ENCODE measurements at places on chromosomes 5 and 9.

DNA sequence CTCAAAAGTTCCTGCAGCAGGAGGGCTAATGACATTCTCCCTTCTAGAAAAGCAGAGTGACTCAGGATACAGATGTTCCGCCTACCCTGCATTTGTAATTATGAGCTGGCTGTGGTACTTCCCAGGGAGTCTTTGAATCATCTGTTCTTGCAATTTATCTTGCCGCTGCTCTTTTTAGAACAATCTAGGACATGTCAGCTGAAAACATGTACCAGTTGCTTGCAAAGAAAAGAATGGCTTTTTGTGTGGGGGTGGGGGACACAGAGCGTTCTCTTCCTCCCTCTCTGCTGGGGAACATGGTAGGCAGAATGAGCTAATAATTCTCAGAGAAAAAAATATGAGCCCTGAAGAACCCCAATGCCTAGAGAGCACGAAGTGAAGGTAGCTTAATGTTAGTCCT, 51.7 kb upstream of the TUT7 start:
- DNase-seq = peak; percentile 63

- no peak for DNase-seq
Measured at GRCh38 chr9:93599571-93600403, 23.4 kb downstream of the PHF2 start.

DNA sequence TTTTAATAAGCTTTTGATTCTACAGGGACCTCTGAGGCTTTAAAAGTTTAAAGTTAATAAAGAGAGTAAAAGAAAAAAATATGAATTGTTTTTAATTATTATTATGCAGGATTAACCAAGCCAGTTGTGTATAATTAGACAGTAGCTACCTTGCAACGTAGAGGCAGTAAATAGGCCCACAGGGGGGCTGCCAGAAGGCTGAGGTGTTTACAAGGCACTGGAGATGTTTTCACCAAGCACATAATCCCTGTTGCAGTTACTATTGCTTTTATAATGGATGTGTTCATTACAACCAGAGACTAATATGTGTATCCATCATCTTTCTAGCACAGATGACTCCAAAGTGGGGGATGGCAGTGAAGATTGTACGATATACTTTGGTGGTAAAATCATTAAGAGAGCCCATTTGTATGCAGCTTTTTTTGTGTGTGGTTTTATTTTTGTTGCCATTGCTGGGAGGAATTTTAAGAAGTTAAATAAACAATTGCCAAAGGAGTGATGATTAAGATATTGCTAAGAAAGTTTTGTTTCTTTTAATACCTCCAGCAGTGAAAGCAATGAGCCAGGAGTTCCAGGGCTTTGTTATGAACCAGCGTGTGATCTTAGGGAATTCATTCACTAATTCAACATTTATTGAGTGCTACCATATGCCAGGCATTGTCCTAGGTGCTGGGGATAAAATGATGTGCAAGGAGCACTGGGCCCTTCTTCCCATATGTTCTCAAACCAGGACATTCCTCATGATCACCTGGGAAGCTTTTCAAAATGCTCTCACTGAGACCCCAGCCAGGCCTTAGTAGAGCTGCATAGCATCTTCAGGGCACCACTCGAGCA, 138.7 kb upstream of the EFNA5 start:
- DNase-seq = no peak

GRCh38 chr9:26775391-26775790, 117.2 kb downstream of the CAAP1 start:
- no peak for DNase-seq

- DNase-seq = no peak
Measured at GRCh38 chr9:132880324-132880661, 1.6 kb downstream of the SPACA9 start.

DNA sequence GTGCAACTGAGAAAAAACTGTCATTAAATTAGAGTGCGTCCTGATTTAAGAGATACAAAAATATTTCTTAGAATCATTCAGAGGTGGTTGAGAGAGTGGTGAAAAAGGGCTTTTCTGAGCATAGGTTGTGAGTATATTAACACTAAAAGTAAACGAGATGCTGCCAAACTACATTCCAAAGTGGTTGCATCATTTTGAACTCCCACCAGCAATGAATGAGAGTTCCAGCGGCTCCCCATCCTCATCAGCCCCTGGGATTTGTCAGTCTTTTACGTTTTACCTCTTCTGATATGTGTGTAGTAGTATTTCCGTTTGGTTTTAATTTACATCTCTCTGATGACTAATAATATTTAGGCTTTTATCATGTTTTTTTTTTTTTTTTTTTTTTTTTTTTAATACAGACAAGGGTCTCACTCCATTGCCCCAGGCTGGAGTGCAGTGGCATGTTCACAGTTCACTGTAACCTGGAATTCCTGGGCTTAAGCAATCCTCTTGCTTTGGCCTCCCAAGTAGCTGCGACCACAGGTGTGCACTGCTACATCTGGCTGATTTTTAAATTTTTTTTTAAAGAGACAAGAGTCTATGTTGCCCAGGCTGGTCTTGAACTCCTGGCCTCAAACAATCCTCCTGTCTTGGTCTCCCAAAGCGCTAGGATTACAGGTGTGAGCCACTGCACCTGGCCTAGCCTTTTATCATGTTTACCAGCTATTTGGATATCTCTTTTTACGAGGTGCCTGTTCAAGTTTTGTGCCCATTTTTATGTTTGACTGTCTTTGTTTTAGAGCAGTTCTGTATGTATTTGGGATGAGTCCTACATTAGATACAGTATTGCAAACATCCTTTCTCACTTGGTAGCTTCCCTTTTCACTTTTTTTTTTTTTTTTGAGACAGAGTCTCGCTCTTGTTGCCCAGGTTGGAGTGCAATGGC, 17.0 kb downstream of the PRRT1B start:
- no peak for DNase-seq

GRCh38 chr5:57594436-57594835, 111.8 kb upstream of the ACTBL2 start:
- DNase-seq = no peak

- DNase-seq = no peak
Measured at GRCh38 chr9:131126059-131126426, 657 bp downstream of the NUP214 start.

DNA sequence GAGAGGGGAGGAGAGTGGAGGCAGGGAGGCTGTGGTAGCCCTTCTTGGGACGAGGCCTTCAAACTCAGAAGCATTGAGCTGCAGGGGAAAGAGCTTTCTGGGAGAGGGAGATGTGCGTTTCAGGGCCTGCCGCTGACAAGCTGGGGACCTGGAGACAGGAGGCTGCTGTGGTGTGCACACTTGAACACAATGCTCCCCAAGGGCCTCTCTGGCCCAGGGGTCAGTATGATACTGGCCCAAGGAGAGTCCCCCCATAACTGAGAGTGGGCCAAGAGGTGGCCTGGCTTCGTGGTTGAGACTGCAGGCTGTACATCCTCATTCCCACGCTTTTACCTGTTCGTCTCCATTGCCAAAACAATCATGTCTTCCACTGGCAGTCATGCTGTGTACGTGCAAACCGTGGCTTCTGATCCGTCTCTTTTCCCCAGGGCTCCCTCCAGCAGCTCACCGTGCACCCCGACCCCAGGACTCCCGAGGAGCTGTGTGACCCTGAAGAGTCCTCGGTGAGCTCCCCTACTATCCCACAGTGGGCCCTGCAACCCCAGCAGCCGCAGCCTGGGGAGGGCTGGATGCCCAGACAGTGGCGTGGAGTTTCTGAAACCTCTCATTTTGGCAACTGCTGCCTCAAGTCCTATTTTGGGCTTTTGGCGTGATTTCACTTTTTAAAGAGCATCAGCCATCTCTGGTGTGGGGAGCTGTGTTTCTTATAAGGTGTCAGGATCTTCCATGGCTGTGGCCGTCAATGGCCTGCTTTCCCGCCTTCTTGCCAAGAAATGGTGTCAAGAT, 43.4 kb downstream of the COL15A1 start:
- DNase-seq = no peak

DNA sequence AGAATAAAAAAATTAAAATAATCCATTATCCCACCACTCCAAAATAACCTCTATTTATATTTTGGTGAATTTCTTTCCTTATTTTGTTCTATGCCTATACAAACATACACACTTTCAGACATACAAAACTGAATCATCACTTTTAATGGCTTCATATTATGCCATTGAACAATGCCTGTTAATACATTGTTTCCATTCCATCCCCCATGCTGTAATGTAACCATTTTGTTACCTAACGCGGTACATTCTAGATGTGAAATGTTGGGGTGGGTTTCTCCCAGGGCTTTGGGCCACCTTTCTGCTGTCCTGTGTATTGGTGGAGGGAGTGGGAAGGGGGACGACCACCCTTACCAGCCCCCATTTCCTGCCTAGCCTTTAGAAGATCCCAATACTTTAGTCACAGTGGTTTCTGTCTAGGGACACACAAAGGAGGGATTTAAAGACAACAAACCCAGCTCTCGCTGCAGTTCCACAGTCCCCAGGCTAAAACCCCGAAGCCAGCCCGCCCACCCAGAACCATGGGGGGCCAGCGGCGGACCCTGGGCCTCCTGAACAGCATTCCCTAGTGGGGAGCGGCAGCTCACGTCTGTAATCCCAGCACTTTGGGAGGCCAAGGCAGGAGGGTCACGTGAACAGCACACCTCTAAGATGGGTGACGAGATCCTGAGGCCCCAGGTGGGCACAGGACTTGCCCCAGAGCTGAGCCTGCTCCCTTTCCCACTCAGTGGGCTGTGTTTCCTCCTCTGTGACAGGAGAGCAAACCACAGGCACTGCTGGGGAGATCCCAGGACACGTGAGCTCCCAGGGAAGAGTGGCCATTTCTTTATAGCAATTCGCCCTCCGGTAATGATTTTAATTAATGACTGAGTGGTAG, 56.9 kb upstream of the STXBP1 start:
- no peak for DNase-seq

- DNase-seq = peak; percentile 54
Measured at GRCh38 chr5:53994148-53994547, 316.2 kb downstream of the ARL15 start.
